ENCODE measurements at places on chromosomes 2 and 18.
A peak's percentile ranks its signal among the peaks of the same experiment; 100 is the strongest.

GRCh38 chr2:88451811-88452564 lies 505 bp downstream of the FOXI3 start:
- no peak for DNase-seq

DNA sequence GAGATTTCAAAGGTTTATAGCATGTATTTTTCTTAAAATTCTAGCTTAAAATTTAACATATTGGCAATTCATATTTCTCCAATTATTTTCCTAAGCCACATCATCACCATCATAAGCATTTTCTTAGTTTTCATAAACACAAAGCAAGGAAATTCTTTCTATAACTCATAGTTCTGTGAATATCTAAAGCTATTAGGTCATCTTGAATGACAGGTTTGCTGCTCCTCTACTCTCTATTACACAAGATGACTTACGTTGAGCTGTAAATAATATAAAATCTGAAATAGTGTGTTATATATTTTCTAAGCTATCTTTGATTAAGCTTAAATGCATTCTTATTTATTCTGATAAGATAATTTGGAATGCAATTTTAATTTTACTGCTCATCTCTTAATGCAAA lies 984.6 kb upstream of the CNTNAP5 start:
- no peak for DNase-seq

DNA sequence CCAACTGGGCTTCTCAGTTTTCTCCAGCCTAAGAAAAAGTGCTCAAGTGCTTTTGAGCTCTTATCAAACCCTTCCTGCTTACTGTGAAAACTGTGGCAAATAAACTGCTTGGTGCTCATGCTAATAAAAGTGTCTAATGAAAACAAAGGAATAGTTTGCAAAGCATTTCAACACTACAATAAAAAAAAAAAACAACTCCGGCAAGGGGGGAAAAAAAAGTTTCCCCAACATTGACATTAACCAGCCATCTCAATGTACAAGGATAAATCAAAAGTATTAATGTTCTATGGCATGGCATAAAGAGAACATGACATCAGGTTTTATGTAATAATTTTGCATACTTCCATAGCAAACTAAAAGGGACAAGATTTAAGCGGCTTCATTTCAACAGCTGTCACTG lies 14.7 kb upstream of the STPG4 start:
- no peak for DNase-seq

GRCh38 chr2:184067502-184067901 lies 530.8 kb upstream of the ZNF804A start:
- DNase-seq, result no peak

DNA sequence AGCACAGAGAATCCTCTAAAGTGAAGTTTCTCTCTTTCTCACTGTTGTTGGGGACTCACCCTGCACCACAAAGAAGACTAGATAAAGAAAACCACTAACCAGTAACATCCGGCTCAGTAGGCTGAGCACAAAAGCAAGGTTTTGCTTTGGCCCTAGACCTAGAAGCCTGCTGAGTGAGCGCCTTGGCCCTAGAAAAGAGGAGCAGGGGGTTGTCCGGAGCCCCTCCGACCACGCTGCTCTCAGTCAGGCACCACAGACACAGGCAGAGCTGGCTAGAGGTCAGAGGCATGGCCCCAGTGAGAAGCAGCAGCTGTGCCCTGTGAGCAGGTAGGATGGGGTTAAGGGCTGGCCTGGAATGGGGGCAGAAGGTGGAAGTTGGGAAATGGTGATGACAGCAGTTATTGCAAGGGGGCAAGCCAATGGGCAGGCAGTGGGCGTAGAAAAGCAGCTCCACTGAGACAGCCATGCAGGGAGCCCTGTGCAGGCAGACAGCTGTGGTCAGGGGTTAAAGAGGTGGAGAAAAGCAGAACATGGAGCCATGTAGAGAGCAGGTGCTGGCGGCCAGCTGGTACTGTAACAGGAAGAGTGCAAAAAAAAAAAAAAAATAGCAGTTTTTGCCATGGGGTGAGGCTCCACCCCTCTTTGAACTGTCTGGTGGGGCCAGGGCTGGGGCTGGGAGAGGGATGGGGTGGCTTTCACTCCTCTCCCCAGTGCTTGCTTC lies 36.9 kb upstream of the SLC14A1 start:
- peak; percentile 26 for DNase-seq

DNA sequence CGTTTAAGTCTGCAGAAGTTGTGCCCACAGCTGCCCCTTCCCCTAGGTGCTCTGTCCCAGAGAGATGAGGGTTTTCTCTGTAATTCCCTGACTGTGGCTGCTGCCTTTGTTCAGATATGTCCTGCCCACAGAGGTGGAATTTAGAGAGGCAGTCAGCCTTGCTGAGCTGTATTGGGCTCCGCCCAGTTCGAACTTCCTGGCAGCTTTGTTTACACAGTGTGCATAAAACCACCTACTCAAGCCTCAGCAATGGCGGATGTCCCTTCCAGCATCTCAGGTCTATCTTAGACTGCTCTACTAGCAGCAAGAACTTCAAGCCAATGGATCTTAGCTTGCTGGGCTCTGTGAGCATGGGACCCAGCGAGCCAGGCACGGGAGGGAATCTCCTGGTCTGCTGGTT lies 48.1 kb downstream of the LHCGR start:
- DNase-seq, result no peak

- peak; percentile 63 for DNase-seq
These were observed 39.9 kb downstream of the STK17B start for GRCh38 chr2:196131384-196131937.

DNA sequence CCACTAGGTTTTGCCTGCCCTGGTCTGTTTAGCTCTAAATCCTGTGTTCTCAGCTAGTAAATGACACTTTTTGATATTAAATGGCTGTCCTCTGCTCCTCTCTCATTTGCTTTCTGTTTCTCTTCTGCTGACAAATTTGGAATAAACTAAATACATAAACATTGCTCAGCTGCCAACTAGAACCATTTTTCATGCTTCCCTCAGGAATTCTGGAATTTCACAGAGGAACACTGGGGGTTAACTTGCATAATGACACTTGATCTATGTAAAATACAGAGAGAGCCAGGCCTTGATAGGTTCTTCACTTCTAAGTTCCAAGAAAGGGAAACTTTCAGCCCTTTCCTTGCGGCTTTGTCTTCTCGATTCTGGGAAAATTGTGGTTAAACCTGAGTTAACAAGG lies 450.6 kb upstream of the ST6GAL2 start:
- DNase-seq, result no peak

- no peak for DNase-seq
These were observed 9.4 kb upstream of the ADD2 start for GRCh38 chr2:70777450-70777849.

DNA sequence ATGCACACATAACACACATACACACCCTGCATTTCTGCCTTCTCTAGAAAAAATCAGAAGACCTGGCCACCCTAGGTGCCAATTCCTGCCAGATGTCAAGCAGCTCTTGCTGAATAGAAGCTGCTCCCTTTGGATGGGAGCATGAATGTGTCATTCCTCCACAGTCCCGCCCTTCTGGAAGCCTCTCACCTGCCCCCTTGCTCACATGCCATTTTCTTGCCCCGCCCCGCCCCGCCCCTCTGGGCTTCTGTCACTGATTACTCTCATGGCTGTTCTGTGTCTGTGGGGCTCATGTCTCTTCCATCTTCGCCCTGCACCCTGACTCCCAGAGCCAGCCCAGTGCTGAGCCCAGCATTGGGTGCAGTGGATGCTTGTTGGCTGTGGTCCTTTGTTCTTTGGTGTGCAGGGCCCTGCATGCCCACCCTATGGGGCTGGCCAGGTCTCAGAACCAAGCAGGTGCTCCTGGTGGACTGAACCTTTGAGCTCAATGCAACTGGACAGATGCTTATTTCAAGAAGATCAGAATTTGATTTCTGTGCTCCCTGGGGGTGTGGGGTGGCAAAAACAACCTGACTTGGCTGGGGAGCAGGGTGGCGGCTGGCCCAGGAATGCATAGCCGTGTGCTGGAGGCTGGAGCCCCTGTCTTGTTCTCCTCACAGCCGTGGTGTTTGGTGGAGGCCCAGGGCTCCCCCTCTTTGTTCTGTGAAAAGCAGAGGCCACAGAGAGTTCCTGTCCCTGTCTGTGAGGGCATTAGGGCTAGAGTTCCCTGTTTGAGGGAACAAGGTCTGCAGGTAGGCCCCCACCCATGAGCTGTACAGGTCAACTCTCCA lies 140.6 kb upstream of the GLI2 start:
- DNase-seq, result no peak

DNA sequence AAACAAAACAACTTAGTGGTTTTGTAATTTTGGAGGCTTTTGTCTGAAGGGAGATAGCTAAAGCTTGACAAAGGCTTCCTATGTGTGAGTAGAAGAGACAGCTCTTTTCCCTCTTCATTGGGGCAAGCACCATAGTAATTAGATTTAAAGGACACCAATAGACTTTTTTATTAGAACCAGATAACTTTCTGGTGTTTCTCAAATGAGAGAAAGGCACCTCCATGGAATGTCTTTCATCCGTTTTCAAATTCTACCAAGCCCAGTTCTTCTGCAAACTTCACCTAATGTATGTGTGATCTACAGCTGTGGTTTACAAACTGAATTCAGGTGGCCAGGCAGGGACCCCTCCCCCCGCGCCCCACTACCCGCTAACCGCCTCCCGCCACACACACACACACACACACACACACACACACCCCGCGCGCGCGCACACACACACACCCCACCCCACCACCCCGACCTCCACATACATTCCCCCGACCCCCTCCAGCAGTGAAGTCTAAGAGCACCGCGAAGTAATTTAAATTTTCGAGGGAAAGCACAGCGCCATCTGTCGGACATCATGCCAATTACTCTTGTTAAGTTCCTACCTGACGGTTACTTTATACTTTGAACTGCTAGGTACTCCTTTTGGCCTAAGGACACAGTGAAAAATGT lies 31.6 kb upstream of the PPP1R1C start:
- peak; percentile 41 for DNase-seq

GRCh38 chr18:56298935-56299334 lies 339.5 kb downstream of the TXNL1 start:
- DNase-seq, result no peak

GRCh38 chr2:221495731-221496130 lies 76.4 kb downstream of the EPHA4 start:
- no peak for DNase-seq

- no peak for DNase-seq
These were observed 58.6 kb upstream of the KLHL29 start for GRCh38 chr2:23326330-23326729.

DNA sequence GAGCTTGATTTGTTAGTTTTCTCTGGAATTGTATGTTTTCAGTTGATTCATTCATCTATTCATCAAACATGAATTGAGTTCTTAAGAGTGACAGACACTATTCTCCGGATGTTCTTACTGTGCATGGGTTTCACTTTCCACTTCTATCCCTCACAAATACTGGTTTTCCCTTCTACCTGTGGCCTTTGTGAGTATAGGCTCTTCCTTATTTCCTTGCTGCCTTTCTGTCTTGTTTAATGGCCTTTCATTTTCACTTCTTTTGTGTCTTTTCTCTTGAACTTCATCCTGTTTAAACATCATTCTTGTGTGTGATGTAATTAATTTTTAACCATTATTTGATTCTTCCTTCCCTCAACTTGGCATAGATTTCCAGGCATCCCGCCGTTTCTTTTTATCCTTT lies 90.7 kb downstream of the CRIM1 start:
- no peak for DNase-seq

DNA sequence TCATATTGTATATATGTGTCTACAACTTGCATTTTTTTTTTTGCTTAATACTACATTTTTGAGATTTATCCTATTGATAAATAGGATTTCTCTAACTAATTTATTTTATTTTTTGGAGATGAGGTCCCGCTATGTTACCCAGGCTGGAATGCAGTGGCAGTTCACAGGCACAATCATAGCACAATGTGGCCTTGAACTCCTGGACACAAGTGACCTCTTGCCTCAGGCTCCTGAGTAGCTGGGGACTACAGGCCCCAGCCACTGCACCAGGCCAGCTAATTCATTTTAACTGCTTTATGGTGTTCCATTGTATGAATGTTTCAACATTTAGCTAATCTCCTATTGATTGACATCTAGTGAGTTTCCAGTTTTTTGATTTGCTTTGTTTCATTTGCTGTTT lies 16.8 kb upstream of the CLASP1 start:
- no peak for DNase-seq

GRCh38 chr2:162697111-162697510 lies 141.5 kb downstream of the KCNH7 start:
- DNase-seq, result no peak

DNA sequence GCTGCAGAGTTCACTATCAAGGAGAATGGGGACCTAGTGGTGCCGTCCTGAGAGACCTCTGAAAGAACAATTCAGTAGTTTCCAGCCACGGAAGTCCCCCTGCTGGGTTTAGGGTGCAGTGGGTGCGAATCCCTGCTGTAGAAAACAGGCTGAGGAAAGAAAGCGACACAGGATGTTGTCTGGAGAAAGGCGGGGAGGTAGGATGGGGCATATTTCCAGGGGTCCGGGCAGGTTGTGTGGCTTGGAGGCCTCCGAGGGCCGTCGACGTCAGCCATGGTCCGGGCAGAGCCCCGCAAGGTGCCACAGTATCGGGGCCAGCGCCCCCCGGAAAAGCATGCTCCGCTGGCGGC lies 807 bp upstream of the CREB1 start:
- peak; percentile 32 for DNase-seq

DNA sequence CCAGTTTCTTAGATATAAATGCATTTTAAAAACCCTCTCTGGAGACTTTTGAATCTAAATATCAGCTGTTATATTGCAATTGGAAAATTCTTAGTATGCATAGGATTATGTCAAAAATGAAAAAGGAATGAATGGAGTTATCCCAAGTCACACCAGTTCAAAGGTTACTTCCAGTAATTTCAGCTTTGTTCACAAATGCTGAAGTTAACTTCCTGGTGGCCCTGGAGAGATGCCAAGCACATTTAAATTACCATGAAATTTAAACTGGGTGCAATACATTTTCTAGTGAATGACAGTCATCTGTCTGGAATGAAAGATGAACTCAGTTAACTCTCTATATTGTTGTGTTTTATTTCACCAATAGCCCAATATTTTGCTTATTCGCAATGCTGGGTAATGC lies 753.9 kb downstream of the SUCLG1 start:
- no peak for DNase-seq

- no peak for DNase-seq
These were observed 37.5 kb downstream of the ANXA4 start for GRCh38 chr2:69779258-69780001.

DNA sequence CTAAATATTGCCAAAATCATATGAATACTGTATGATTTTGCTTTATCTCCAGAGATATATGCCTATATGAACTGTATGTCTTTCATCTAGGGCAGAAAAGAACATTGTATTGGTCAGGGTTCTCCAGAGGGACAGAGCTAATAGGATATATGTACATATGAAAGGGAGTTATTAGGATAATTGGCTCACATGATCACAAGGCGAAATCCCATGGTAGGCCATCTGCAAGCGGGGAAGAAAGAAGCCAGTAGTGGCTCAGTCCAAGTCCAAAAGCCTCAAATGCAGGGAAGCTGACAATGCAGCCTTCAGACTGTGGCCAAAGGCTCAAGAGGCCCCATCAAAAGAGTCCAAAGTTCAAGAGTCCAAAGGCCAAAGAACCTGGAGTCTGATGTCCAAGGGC lies 209.9 kb downstream of the RNF144A start:
- no peak for DNase-seq

Measured in stimulated activated CD4-positive, alpha-beta T cell treated with anti-CD3 and anti-CD28 coated beads, Interleukin-4, amount 100 ng/mL, for 48 hours (primary cell).